ENCODE measurements at places on chromosomes 4 and X.

DNA sequence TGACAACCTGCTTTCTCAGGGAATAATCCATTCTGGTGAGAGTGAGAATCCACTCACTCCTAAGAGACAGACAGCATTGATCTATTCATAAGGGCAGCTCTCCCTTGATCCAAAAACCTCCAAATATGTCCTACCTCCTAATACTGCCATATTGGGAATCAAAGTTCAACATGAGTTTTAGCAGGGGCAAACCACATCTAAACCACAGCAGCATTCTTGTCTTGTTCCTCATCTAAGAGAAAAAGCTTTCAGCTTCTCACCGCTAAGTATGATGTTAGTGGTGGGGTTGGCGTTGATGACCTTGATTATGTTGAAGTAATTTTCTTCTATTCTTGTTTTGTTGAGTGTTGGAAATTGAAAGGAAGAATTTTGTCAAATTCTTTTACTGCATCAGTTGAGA, 69.6 kb downstream of the SERTM2 start:
- no peak for DNase-seq

- no peak for DNase-seq
Measured at GRCh38 chr4:152374153-152374552, 161.7 kb downstream of the FBXW7 start.

- no peak for DNase-seq
Measured at GRCh38 chrX:41347186-41347585, 13.2 kb downstream of the DDX3X start.

- no peak for DNase-seq
Measured at GRCh38 chr4:102253860-102254259, 91.4 kb downstream of the SLC39A8 start.

DNA sequence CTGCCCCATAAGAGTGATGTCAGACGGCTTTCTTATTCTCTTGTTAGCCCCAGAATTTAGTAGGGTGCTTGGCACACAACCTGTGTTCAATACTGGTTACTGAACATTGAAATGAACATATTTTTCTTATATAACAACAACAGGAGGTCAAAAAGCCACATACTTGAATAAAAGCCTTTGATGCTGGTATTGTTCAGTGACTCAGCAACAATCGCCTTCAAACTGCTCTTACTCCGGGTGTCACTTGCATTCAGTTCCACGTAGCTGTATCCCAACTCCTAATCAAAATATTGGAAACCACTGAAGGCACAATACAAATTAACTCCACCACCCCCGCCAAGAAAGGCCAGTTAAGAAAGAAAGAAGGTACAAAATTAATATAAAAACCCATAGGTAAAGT, 61.5 kb downstream of the RFC1 start:
- peak; percentile 68 for DNase-seq
